ENCODE measurements at places on chromosomes 11 and 22. TPM values are rescaled to one million over a fixed set of nuclear protein-coding genes. Genes with fewer than 3 reads are reported as not detected.

- no peaks in the 10 kb centered on the region for H3K36me3 ChIP-seq
- DNase-seq: no peak
- no peaks in the 10 kb centered on the region for H3K27me3 ChIP-seq
- H3K4me1 ChIP-seq: peaks cover 21% of the 10 kb centered on the region
- no peak overlapping the region for H3K4me3 ChIP-seq
Observed at GRCh38 chr11:27217948-27218420, 145.0 kb downstream of the CCDC34 start.

GRCh38 chr11:48101958-48102357 lies 114.7 kb upstream of the OR4B1 start:
- peak; percentile 28 for DNase-seq
- no peaks in the 10 kb centered on the region for H3K27me3 ChIP-seq
- no peak overlapping the region for H3K27ac ChIP-seq
- H3K36me3 ChIP-seq: no peaks in the 10 kb centered on the region
- H3K4me3 ChIP-seq: no peak overlapping the region

DNA sequence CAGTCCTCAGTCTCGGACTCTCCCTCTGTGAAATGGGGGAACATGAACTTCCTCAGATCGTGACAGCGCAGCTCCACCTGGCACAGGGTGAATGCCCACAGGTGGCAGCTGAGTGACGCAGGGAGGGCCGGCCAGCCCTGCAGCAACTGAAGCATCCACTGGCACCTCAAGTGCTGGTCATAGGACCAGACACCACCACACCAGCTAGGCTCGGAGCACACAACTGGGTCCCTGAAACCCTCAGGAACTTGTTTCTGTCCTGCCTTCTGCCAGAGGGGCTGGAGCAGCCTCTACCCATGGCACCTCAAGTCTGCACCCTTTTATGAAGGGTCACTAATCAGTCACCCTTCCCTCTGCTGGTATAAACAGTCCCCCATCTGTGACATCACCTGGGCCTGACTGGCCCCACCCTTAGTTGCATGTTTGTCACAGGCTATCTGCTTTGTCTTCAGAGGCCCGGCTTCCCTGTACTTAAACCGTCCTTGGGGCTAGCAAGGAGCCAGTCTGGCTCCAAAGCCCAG lies 7.4 kb upstream of the CDC42BPG start:
- peaks cover 97% of the 10 kb centered on the region for H3K4me1 ChIP-seq
- no peak for DNase-seq
- peaks cover 39% of the 10 kb centered on the region for H3K36me3 ChIP-seq
- H3K27me3 ChIP-seq: no peaks in the 10 kb centered on the region

GRCh38 chr11:18111005-18111404 lies 5.1 kb upstream of the SAAL1 start:
- H3K27ac ChIP-seq: no peak overlapping the region
- no peak for DNase-seq
- H3K36me3 ChIP-seq: no peaks in the 10 kb centered on the region

- peaks cover 38% of the 10 kb centered on the region for H3K4me1 ChIP-seq
- H3K27me3 ChIP-seq: no peaks in the 10 kb centered on the region
- H3K4me3 ChIP-seq: no peak overlapping the region
- H3K27ac ChIP-seq: no peak overlapping the region
Observed at GRCh38 chr11:100830978-100831732, 144.1 kb downstream of the ARHGAP42 start.

GRCh38 chr22:19110646-19111045 lies 11.6 kb downstream of the DGCR2 start:
- H3K4me1 ChIP-seq: peaks cover 71% of the 10 kb centered on the region
- H3K4me3 ChIP-seq: no peak overlapping the region
- H3K27me3 ChIP-seq: no peaks in the 10 kb centered on the region
- H3K27ac ChIP-seq: no peak overlapping the region
- peaks cover 3% of the 10 kb centered on the region for H3K36me3 ChIP-seq
- DNase-seq: no peak

DNA sequence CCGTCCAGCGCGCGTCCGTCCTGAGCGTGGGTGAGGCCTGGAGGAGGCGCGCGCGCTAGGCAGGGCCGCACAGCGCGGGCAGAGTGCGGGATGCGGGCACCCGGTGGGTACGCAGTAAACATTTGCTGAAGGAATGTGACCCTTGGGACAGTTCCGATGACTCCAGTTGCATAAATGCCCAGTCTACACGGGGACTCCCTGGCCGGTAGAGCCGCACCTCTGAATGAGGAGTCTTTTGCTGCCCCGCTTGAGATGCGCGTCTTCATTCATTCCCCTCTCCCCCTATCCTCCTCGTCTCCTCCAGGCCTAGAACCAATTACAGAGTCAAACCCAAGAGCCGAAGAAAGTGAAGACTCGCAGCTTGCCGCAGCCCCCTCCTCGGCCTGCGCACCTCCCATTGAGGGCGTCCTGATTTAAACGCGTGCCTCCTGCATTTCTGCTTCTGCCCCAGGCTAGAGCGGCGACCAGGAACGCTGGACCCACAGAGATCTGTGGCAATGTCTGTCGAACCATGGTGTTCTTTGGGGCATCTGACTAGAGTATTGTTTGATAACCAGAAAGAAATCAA lies 729 bp upstream of the CHKB start:
- H3K27me3 ChIP-seq: no peaks in the 10 kb centered on the region
- H3K27ac ChIP-seq: peak overlapping the region; percentile 96
- DNase-seq: no peak
- peak overlapping the region; percentile 84 for H3K4me3 ChIP-seq
- H3K36me3 ChIP-seq: peaks cover 26% of the 10 kb centered on the region

DNA sequence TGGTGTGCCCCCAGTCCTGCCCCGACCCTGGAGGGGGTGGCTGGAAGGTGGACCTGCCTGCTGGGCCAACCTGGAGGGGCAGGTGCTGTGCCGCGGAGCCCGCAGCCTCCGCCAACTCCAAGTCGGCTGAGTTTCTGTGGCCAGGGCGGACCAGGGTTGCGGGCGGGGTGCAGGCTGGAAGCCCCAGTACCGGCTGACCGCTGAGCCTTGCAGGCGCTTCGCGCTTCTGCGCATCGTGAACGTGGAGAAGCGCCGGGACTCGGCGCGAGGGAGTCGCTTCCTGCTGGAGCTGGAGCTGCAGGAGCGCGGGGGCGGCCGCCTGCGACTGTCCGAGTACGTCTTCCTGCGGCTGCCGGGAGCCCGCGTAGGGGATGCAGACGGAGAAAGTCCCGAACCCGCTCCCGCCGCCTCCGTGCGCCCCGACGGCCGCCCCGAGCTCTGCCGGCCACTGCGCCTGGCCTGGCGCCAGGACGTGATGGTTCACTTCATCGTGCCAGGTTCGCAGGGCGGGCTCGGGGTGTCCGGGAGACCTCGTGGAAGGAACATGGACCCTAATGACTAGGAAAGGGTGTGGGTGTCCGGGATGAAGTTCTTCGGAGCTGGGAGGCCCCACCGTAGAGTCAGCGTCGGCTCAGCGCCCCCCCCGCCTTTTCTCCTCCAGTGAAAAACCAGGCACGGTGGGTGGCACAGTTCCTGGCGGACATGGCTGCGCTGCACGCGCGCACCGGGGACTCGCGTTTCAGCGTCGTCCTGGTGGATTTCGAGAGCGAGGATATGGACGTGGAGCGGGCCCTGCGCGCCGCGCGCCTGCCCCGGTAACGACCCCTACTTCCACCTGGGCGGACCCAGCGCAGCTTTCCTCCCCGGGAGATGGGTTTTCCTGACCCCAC lies 10.2 kb downstream of the B4GALNT4 start:
- H3K36me3 ChIP-seq: no peaks in the 10 kb centered on the region
- no peak overlapping the region for H3K4me3 ChIP-seq
- H3K27me3 ChIP-seq: no peaks in the 10 kb centered on the region
- DNase-seq: no peak
- H3K4me1 ChIP-seq: no peaks in the 10 kb centered on the region

- DNase-seq: no peak
- no peaks in the 10 kb centered on the region for H3K36me3 ChIP-seq
- H3K4me3 ChIP-seq: no peak overlapping the region
- no peak overlapping the region for H3K27ac ChIP-seq
- no peaks in the 10 kb centered on the region for H3K27me3 ChIP-seq
Observed at GRCh38 chr11:44707094-44707493, 19.7 kb upstream of the TSPAN18 start.

GRCh38 chr11:22466809-22467208 lies 128.6 kb downstream of the SLC17A6 start:
- no peak overlapping the region for H3K27ac ChIP-seq
- no peaks in the 10 kb centered on the region for H3K4me1 ChIP-seq
- H3K4me3 ChIP-seq: no peak overlapping the region

GRCh38 chr11:131672191-131672590 lies 301.8 kb downstream of the NTM start:
- no peaks in the 10 kb centered on the region for H3K27me3 ChIP-seq
- no peak overlapping the region for H3K4me3 ChIP-seq
- no peak overlapping the region for H3K27ac ChIP-seq
- no peaks in the 10 kb centered on the region for H3K36me3 ChIP-seq

DNA sequence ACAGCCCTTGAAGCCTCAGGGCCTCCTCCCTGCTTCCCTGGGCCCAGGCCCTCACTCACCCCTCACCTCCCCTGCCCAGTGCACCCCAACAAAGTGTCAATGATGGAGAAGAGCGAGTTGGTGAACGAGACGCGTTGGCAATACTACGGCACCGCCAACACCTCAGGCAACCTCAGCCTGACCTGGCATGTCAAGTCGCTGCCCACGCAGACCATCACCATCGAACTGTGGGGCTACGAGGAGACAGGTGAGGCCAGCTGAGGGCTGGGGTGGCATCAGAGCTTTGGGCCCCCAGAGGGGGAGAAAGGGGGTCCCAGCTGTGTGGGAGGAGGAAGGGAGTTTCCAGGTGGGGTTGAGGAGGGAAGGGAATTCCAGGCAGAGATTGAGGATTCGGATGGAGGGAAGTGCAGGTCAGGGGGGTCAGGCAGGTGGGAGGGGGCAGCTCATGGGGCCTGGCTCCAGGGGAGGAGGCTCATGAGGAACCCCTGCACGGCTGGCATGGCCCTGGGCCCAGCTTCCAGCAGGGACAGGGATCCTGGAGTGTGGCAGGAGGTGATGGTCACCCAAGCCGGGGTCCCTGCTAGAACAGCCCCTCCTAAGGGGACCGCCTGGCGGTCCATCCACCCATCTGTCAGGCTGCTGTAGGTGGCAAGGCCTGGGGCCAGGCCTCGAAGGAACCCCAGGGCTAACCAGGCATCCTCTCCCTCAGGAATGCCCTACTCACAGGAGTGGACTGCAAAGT lies 2.9 kb downstream of the SUSD2 start:
- no peak overlapping the region for H3K4me3 ChIP-seq
- H3K4me1 ChIP-seq: peaks cover 26% of the 10 kb centered on the region
- DNase-seq: no peak
- H3K27me3 ChIP-seq: no peaks in the 10 kb centered on the region

GRCh38 chr22:37101311-37102066 lies 8.0 kb downstream of the TMPRSS6 start:
- H3K4me3 ChIP-seq: no peak overlapping the region
- DNase-seq: no peak
- H3K27ac ChIP-seq: no peak overlapping the region
- H3K36me3 ChIP-seq: no peaks in the 10 kb centered on the region
- peaks cover 34% of the 10 kb centered on the region for H3K27me3 ChIP-seq

DNA sequence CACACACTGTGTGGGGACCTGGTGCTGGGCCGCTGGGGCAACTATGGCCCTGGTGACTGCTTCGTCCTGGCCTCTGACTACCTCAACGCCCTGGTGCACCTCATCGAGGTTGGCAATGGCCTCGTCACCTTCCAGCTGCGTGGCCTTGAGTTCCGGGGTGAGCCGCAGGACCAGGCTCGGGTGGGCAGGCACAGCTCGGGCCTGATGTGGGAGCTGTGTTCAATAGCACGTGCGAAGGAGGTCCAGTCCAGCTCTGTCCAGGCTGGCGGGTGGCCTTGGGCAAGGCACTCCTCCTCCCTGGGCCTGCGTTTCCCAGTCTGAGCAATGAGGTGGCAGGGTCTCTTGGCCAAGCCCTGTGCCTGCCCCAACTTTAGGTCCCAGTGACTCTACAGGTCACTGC lies 8.3 kb upstream of the SIPA1 start:
- no peak for DNase-seq
- H3K36me3 ChIP-seq: peaks cover 15% of the 10 kb centered on the region
- H3K4me3 ChIP-seq: no peak overlapping the region
- peaks cover 8% of the 10 kb centered on the region for H3K4me1 ChIP-seq
- H3K27ac ChIP-seq: no peak overlapping the region

- H3K27ac ChIP-seq: no peak overlapping the region
- H3K4me1 ChIP-seq: no peaks in the 10 kb centered on the region
- no peaks in the 10 kb centered on the region for H3K27me3 ChIP-seq
- H3K36me3 ChIP-seq: peaks cover 88% of the 10 kb centered on the region
Observed at GRCh38 chr11:66495401-66495854, 15.0 kb upstream of the BBS1 start.

DNA sequence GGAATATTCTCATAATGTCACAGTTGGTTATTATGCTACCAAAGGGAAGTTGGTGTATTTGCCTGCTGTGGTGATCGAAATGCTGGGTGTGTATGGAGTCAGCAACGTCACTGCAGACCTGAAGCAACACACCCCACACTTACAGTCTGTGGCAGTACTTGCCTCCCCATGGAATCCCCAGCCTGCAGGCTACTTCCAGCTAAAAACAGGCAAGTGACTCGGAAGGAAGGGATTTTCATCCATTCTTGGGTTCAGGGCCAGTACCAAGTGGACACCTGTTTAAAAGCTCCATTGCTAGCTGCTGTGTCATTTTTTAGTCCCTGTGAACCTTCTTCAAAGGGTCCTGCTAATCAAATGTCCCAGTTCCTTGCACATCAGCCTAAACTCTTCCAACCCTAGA lies 149.6 kb downstream of the C11orf91 start:
- no peaks in the 10 kb centered on the region for H3K4me1 ChIP-seq
- H3K36me3 ChIP-seq: no peaks in the 10 kb centered on the region
- no peak overlapping the region for H3K27ac ChIP-seq
- peaks cover 5% of the 10 kb centered on the region for H3K27me3 ChIP-seq
- H3K4me3 ChIP-seq: no peak overlapping the region

- DNase-seq: peak; percentile 82
- no peak overlapping the region for H3K27ac ChIP-seq
- H3K4me1 ChIP-seq: no peaks in the 10 kb centered on the region
- H3K4me3 ChIP-seq: no peak overlapping the region
- H3K27me3 ChIP-seq: peaks cover under 1% of the 10 kb centered on the region
- no peaks in the 10 kb centered on the region for H3K36me3 ChIP-seq
Observed at GRCh38 chr22:19629720-19630419, 84.4 kb upstream of the SEPTIN5 start.

DNA sequence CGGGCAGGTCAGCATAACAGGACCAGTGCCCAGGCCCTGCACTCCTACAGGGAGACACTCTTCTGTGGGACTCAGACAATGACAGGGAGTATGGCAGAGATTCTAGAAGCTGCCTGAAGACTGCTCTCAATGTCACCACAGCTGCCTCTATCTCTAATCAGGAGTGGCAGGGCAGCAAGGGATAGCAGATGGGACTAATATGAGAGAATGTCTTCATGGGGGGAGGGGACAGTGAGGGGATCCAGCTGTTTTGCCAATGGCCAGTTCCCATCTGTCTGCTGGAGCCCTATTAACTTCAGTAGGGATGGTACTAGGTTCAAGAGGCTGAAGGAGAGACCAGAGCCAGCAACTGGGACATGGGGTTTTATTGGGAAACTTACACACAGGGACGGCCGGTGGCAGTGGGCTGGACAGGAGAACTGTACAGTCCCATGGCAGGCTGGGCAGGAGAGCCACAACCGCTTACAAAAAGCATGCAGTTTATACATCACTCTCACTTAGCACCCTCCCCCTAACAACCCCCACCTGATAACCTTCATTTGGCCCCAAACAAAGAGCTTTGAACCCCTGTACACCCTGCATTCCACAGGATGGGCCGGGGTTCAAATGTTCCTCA lies 2.5 kb upstream of the CD82 start:
- H3K4me3 ChIP-seq: no peak overlapping the region
- H3K27ac ChIP-seq: no peak overlapping the region
- no peaks in the 10 kb centered on the region for H3K36me3 ChIP-seq
- H3K4me1 ChIP-seq: peaks cover 39% of the 10 kb centered on the region
- H3K27me3 ChIP-seq: no peaks in the 10 kb centered on the region

The CHEK1 gene
- total RNA-seq: 1.8 TPM

The TSSK2 gene
- total RNA-seq: not detected

The PIK3C2A gene
- 29.9 TPM for total RNA-seq

The CHRM4 gene
- total RNA-seq: not detected

The COX8A gene
- total RNA-seq: 1,274 TPM

The KCNE3 gene
- 4.9 TPM for total RNA-seq
